CMK (cell line): ENCODE measurements at places on chromosomes 6 and 20.

DNA sequence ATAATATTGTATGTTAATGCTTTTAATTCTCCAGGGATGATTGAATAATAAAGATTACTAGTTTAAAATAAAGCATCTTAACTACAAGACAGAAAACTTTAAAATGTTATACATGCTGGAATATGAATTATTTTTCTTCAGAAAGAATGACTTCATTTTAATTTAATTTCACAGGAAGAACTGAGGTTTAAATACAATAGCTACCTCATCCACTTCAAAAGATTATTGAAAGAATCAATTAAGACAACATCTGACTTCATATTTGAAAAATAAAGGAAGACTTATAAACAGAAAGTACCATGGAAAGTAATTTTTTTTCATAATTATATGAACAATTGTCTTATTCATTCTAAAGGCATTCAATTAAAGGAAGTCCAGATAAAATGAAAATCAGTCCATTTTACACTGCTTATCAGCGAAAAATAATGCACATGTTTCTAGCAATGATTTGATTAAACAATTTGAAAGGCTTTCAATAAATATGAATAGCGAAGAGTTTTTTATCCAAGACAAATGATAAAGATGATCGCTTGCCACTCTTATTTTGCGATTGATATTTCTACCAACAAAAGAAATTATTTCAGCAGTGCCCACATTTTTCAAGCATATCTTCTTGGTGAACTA, 368.5 kb upstream of the OPRM1 start:
- no peak for DNase-seq

DNA sequence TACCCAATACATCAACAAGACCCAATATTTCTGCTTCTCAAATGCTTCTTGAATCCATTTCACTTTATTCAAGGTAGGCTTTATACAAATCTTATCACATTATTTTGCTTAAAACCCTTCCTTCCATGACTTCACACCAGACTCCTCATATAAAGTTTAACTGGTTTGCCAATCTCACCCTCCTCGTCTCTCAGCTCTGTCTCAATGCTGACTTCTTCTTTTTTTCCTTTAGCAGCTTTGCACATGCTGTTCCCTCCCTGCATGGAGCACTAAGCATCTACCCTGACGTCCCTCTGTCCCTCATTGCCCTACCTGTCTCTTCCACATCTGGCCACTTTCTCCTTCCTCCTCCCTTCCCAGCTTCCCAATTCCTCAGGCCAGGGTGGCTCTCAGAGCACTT, 31.4 kb downstream of the KCNK17 start:
- no peak for DNase-seq

DNA sequence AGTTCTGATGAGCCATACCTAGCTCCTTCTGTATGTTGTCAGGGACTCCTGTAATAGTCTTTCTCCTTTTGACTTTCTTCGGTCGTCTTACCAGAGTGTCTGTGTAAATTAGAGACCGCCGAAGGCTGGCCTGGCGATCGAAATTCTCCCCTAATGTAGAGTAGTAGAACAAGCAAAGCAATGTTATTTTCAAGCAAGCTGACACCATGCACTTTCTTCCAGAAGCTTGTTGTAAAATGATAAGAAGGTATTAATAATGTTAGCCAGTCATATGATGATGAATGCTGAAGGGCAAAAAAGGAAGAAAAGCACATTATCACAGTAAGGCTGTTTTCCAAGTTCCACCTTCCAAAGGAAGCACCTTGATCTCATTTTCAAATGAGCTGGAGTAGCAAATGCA, 37.9 kb downstream of the HEBP2 start:
- no peak for DNase-seq

DNA sequence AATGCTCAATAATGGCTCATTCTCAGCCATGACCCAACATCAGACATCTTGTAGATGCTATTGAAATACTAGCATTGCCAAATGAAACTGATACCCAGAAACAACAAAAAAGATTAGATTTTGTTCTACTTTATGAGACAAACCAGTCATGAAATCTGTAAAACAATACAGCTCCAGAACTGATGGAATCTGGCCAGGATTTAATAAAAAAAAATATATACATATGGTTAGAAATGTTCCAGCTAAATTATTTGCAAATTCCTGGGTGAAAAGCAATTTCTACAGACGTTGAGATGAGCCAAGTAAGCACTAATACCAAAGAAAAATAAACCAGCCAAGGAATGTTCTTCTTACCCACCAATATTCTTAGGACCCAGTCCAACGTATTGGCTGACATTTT, 201.3 kb downstream of the EPHA7 start:
- DNase-seq: no peak

GRCh38 chr20:21623074-21623780, 82.2 kb upstream of the PAX1 start:
- DNase-seq: no peak

GRCh38 chr20:16014436-16014835, 558.8 kb downstream of the KIF16B start:
- no peak for DNase-seq

DNA sequence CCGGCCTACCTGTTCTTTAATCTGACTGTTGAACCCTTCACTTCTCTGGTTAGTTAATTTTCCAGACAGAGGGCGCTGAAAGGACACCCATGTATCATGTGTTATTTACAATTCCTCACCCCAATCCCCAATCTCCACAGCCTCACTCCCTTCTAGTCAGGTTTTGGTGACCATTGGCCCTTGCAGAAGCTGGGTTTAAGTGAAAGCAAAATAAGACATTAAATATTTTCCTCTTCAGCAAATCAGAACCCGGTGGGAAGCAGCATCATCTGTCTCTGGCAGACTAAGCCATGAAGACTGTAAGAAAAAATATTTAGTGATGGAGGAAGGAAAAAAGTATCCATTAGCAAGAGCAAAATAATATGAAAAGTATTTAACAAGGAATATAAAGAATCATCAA, 9.4 kb upstream of the HLA-DQA1 start:
- no peak for DNase-seq

GRCh38 chr20:18974660-18975059, 161.1 kb downstream of the SCP2D1 start:
- no peak for DNase-seq

DNA sequence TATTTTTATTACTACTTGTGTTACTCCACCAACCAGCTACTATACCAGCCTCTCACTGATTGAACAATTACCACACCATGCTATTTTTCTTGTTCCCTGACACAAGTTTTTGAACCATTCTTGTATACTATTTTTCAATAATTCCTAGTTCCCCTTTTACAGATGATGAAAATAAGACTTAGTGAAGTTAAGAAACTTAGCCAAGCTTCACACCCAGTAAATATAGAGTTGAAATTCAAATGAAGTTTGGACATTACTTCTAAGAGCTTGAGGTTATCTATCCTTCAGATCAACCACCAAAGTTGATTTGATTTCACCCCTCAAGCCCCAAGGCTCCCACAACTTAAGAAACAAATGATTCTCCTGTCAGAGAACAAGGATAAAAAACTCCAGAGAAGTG, 13.1 kb upstream of the BCAS1 start:
- DNase-seq: no peak

- no peak for DNase-seq
These were observed 242.1 kb downstream of the DLL1 start for GRCh38 chr6:170048615-170049256.

- DNase-seq: no peak
These were observed 73.5 kb downstream of the AKAP7 start for GRCh38 chr6:131208787-131209186.

GRCh38 chr6:36631326-36632011, 37.3 kb downstream of the SRSF3 start:
- DNase-seq: no peak

DNA sequence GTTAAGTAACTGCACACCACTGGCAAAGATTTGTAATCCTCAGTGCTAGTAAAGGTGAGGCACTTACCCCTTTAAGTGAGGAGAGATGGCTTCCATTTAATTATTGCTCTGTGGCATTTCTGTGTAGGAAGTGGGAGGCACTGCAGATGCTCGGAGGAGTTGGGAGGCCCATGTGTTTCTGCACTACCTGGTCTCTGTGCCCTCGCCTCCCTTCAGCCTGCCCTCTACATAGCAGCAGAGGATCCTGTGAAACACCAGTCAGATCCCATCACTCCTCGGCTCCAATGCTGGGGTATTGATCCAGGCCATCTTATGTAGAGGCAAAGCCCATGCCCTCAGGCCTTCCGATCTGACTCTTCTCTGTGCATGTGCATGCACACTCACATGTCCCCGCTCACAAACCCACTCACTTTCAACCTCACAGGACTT, 67.0 kb downstream of the SLX4IP start:
- DNase-seq: no peak

GRCh38 chr20:36086767-36087166, 67.8 kb upstream of the EPB41L1 start:
- peak; percentile 45 for DNase-seq

- no peak for DNase-seq
These were observed 23.0 kb downstream of the ZNF217 start for GRCh38 chr20:53570446-53571276.

DNA sequence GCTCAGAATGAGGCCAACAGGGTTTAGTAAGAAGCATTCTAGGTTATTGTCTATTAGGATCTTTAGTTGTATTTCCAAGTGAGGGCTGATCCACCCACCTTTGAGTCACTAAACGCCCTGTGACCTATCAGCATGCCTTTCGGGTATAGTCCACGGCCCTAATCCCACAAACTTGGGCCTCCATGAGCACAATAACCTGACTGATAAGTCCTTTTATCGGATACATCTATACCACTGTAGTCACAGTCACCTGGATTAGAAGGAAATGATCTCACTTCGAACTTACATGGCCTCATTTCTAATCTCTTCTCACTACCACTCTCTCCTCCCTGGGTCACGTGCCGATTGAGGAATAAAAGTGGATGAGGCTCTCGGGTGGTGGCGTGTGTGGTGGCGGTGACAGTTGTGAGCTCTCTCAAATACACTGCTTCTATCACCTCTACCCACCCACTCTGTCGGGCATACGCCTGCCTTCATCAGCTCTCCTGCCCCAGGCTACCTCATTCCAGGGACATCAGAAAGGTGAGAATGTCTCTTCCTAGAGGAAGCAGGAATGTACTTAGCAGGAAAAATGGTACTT, 65.2 kb downstream of the TRAM2 start:
- no peak for DNase-seq

GRCh38 chr6:45922728-45923351, 92.8 kb downstream of the CLIC5 start:
- DNase-seq: peak; percentile 21

DNA sequence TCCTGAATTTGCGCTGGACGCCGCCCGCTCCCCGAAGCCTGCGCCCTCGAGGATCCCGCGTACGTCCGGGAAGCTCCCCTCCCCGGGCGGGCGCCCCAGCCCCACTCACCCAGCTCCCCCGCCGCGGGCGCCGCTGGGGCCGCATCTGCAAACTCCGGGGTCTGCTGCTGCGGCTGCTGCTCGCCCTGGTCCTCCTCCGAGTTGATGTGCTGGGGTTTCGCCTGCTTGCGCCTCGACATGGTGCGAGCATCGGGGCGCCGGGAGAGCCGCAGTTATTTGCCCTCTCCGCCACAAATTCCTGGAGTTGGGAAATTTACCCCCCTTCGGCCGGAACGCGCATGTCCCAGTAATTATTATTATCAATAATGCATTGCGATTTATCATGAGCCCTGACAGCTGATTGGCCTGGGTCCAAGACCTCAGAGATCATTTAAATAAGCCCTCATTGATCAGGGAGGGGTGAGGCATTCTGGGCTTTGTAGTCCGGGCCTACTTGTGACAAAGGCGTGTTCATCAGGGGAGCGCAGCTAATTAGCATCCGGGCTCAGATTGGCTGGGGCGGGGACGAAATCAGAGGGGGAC, at the start of gene SALL4:
TSS of gene SALL4 (minus strand) at position 352 of the 582 bp plus-strand sequence. CDS start at position 239, 113 bp downstream.
- DNase-seq: no peak

DNA sequence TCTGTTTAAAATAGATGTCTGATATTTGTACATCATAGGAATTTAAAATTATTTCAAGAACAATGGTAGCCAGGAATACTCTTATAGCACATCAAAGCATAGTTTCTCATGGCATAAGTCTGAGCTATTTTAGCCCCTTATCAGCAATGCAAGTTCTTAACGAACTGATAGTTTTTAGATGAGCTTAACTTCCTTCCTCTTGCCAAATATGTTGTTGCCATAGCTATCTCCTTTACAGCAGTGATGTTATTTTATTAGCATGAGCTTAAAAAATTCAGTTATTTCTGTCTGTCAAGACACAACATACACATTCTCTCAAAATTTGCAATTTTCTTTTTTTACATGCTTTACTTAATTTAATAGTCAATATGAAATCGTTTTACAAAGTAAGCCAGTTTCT, 867.2 kb downstream of the PHF3 start:
- DNase-seq: no peak

GRCh38 chr6:39225946-39226437, 3.3 kb downstream of the KCNK5 start:
- no peak for DNase-seq

DNA sequence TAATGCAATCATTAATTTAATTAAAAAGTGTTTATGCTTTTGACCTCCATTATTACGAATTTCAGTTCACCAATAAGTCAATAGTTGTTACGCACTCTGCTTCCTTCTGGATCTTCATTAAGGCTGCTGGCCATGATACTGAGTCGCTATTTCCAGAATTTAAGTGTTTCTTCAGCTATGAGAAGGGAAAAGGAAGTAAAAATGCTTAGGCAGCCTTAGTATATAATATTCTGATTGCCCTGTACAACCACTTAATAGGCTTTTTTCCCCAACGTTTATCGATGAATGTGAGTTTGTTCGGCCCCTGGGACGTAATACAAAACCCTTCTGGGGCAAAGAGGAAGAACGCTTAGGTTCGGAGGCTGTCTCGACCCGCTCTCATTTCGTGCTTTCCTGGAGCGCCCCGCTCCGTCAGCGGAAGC, 644 bp downstream of the OARD1 start:
- DNase-seq: no peak

GRCh38 chr20:13995841-13996240, 525 bp downstream of the MACROD2 start:
- peak; percentile 45 for DNase-seq

GRCh38 chr20:51301026-51301425, 241.5 kb downstream of the NFATC2 start:
- no peak for DNase-seq

DNA sequence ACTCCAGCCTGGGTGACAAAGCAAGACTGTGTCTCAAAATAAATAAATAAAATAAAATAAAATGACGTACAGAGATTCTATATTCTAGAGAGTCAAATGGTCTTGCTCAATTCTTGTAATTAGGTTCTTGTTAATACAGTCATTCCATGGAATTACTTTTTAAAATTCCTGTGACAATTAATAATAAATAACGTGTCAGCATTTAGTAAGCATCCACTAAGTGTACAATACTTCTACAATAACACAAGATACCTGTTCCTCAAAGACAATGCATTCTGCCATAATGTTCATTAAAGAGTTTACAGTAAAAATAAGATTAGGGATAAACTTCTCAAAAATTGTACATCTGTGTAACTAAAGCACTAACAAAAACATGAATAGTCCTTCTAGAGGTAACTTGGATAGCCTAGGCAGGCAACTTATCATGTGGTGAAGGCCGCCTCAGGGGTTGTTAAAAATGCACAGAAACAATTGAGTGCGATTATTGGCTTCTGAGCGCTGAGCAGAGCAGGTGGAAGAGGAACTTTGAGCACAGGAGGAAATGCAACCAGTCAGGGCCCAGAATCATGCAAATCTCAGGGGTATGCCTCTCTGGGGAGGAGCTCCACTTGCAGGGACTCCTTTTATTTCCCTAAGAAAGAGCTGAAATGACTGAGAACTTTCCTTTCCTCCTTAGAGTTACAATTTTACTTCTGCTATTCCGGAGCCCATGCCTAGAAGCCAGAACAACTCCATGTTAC, 37.1 kb downstream of the QRSL1 start:
- DNase-seq: no peak

- no peak for DNase-seq
These were observed 314.3 kb upstream of the QKI start for GRCh38 chr6:163100259-163100658.

- DNase-seq: no peak
These were observed 232.0 kb upstream of the NOX3 start for GRCh38 chr6:155687645-155688044.
